ENCODE measurements at places on chromosomes 6 and 20.
A peak's percentile ranks its signal among the peaks of the same experiment; 100 is the strongest.

- no peak for DNase-seq
Observed at GRCh38 chr6:11639376-11640235, 102.1 kb downstream of the TMEM170B start.

- DNase-seq, result no peak
Observed at GRCh38 chr6:144474290-144474689, 189.2 kb downstream of the UTRN start.

- DNase-seq, result no peak
Observed at GRCh38 chr6:31490115-31490873, 7.7 kb upstream of the MICB start.

GRCh38 chr6:113936093-113936934 is 34.6 kb downstream of the HDAC2 start:
- peak; percentile 32 for DNase-seq

DNA sequence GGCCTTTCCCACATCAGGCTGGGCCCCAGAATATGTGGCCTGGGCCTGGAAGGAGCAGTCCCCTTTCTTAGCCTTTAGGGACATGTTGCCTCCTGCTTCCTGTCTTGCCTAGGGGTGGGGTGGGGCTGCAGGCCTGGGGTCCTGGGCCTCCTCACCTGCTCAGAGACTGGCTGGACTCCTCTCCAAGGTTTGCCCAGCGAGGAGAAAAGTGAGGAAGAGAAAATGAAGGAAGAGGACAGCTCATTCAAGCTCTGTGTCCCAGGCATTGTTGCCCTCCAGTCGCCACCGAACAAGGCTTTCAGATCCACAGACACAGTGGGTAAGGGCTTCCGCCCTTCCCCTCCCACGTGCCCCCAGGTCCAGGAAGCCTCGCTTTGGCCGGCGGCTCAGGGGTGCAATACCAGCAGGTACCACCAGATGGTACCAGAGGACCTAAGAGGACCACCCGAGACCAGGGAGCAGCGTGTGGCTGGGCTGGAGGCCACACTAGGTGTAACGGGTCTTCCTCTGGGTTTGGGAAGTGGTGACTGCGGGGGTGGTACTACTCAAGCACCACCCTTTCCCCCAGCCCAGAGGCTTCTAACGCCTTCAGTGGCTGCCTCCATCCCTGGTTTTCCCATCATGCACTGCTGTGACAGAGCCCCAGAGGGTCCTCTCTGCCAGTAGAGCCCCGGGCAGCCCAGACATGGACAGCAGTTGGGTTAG is 5.5 kb upstream of the BAK1 start:
- DNase-seq, result no peak

GRCh38 chr6:112173221-112173804 is 81.1 kb downstream of the LAMA4 start:
- no peak for DNase-seq

DNA sequence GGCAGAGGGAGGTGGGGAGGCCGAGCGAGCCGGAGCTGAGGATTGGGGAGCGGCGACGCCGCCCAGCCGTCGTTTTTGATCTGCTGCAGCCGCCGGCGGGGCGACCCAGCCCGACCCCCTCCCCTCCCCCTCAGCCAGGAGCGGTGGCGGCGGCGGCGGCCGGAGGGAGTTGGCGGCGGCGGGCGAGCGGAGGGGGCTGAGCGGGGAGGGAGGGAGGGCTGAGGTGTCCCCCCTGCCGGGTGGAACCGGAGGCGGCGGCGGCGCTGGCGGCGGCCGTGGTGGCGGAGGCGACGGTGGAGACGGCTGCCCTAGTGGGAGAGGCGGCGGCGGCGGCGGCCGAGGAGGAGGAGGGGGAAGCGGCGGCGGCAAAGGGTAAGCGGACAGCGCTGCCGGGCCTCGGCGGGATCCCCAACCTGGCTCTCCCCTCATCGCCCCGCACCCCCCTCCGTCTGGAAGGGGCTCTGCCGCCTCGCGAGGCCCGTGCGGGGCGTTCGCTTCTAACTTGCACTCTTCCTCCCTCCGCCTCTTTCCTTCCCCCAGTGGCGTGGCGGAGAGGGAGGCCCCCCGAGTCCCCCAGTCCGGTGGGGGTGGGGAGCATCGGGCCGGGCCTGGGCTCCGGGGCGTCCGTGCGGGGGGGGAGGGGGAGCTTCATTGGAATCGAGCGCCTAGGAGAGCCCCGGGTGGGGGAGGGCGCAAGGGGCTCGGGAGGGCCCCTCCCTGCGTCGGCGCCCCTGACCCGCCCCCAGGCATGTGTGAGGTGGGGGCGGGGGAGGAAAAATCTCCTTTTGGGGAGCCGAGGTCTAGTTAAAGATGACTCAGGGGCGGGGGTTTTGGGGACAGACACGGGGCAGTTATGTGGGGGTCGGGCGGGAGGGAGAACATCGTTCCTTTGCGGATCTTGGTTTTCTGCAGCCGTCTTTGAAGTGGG is at the start of gene TAB2:
Gene TAB2, plus strand, starts transcription at position 69 of the 928 bp plus-strand sequence. CDS start 52,286 bp downstream, outside the sequence.
- no peak for DNase-seq

GRCh38 chr6:108068618-108069017 is 5.9 kb downstream of the OSTM1 start:
- no peak for DNase-seq

DNA sequence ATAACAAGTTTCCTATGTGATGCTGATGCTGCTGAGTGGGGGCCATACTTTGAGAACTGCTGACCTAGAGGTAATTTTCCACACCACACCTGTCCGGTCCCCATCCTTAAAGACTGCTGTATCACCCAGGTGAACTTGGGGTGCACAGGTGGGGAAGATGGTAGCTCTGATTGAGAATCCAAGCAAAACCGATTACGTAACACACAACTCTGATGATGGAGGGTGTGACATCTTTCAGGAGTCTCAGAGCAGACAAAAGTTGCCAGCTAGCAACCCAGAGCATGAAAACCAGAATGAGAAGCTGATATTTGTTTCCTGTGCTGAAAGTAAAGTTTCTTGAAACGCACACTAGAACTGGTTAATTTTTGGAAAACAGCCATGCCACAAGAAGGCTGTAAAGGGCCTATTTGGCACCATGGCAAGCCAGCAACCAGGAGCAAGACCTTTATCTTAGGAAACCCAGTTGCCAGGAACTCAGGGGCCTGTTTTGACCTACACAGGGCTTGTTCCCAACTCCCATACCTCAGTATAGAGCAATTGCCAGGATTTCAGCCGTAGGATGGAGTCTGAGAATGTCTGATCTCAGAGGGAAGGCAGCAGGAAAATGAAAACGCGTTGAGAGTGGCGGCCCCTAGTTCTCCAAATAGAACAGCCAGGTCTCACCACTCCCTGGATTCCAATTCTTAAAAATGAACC is 21.6 kb upstream of the TBC1D7 start:
- no peak for DNase-seq

- DNase-seq, result no peak
Observed at GRCh38 chr20:49663112-49663511, 50.6 kb downstream of the B4GALT5 start.

GRCh38 chr20:51223183-51223720 is 200.3 kb upstream of the KCNG1 start:
- DNase-seq, result no peak

DNA sequence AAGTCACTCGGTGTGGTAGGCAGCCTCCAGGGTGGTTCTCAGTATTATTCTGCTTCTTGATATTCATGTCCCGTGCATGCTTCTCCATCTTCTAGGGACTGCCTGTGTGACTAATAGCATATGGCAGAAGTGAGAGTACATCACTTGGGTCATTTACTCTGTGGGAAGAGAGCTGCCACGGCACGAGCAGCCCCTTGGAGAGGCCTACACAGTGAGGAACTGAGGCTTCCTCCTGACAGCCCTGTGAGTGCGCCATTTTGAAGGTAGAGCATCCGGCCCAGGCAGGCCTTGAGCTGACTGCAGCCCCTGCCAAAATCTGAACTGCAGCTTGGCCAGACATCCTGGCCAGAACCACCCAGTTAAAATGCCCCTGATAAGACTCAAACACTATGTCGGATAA is 17.3 kb upstream of the MCUR1 start:
- no peak for DNase-seq

DNA sequence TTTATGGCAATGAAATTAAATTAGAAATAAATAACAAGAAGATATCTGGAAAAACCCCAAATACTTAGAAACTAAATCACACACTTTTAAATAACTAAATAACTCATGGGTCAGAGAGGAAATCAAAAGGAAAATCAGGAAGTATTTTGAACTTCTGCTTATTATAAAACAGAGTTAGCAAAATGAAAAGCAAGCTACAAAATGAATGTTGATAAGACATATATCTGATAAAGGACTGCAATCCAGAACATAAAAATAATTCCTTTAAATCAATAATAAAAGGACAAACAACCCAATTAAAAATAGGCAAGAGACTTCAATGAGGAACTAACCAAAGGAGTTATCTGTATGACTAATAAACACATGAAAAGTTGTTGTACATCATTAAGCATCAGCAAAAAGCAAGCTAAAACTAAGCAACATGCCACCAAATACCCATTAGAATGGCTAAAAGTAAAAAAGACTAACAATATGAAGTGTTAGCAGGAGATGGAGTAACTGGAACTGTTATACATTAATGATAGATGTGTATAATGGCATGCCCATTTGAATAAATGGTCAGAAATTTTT is 38.9 kb upstream of the STMND1 start:
- no peak for DNase-seq

DNA sequence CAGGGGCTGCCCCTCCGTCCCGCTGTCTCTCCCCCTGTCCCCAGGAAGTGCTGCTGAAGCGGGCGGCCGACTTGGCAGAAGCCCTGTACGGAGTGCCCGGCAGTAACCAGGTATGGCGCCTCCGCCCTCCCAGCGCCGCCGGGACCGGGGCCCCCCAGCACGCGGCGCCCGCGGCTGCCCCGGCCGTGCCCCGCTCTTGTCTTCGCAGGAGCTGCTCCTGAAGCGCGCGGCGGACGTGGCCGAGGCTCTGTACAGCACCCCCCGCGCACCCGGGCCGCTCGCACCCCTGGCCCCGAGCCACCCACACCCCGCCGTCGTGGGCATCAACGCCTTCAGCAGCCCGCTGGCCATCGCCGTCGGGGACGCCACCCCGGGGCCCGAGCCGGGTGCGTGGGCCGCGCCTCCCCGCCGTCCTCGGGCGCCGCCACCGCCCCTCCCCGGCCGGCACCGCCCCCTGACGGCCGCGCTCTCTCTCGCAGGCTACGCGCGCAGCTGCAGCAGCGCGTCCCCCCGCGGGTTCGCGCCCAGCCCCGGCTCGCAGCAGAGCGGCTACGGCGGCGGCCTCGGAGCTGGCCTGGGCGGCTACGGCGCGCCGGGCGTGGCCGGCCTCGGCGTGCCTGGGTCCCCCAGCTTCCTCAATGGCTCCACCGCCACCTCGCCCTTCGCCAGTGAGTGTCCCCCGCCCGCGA is 48.4 kb downstream of the CPXM1 start:
- no peak for DNase-seq

- DNase-seq, result no peak
Observed at GRCh38 chr6:79208816-79209215, 25.7 kb downstream of the HMGN3 start.

GRCh38 chr6:109295109-109295773 is 87.0 kb downstream of the CD164 start:
- DNase-seq, result no peak

DNA sequence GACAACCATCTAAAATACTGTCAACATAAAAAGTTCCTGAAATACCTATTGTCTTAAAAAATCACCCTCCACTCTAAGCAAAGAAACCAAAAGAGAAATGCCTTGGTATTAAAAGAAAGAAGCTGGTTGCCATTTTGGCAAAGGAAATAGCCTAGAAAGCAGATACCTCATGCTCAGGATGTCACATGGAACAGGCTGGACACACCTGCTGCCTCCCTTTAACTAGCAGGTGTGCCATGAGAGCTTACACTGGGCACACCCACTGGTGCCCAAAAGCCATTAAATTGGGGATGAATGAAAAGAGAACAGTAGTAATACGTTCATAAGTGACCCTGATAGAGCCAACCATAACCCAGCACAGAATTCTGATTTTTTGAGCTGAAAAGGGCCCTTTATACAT is 1.5 kb downstream of the SLC23A2 start:
- DNase-seq, result no peak

- no peak for DNase-seq
Observed at GRCh38 chr20:17708675-17709360, 9.1 kb downstream of the BANF2 start.

- DNase-seq, result no peak
Observed at GRCh38 chr6:168198302-168199180, 119.5 kb upstream of the FRMD1 start.

Measured in non-pigmented ciliary epithelial cell (primary cell).